Bladder microvascular endothelial cell (primary cell): ENCODE measurements at places on chromosomes 7 and 10. TPM values are rescaled to one million over a fixed set of nuclear protein-coding genes. Genes with fewer than 3 reads are reported as not detected.

Gene C10orf105
- total RNA-seq = not detected in 2 replicates

Gene NET1
- 18.7 and 21.2 TPM in 2 replicates for total RNA-seq

Gene MCM10
- 14.2 and 18.1 TPM in 2 replicates for total RNA-seq

Gene RBP3
- total RNA-seq = not detected in 2 replicates

Gene IL6
- 0.38 and 2.1 TPM in 2 replicates for total RNA-seq

Gene PRKAR2B
- 17.7 and 37.6 TPM in 2 replicates for total RNA-seq

Gene HUS1
- 13.3 and 31.2 TPM in 2 replicates for total RNA-seq

Gene SORBS1
- 0.44 and 0.97 TPM in 2 replicates for total RNA-seq

Gene ZNF679
- total RNA-seq = not detected in 2 replicates

Gene ENTPD7
- total RNA-seq = 8.6 and 21.1 TPM in 2 replicates

Gene SEMA3D
- total RNA-seq = 0.32 and 44.4 TPM in 2 replicates

Gene VIPR2
- total RNA-seq = not detected in 2 replicates

Gene ZC3HAV1L
- 10.5 and 23.1 TPM in 2 replicates for total RNA-seq

Gene LRRD1
- under 0.01 TPM in 2 replicates for total RNA-seq

Gene SYT15
- 0.32 and 0.44 TPM in 2 replicates for total RNA-seq

Gene LRMDA
- total RNA-seq = 8.7 and 13.5 TPM in 2 replicates

Gene MRLN
- not detected in 2 replicates for total RNA-seq

Gene ACHE
- total RNA-seq = 0.16 and 11.3 TPM in 2 replicates

Gene ICA1
- total RNA-seq = 25.3 and 34.2 TPM in 2 replicates

Gene VSIR
- total RNA-seq = 25.6 and 34.9 TPM in 2 replicates

Gene SPDYE2
- total RNA-seq = not detected in 2 replicates

Gene ACSM6
- total RNA-seq = not detected in 2 replicates
